ENCODE measurements at places on chromosomes 1 and 21.

- no peak for DNase-seq
These were observed 47.3 kb upstream of the SLC44A3 start for GRCh38 chr1:94772845-94773244.

GRCh38 chr1:248696261-248696660 lies 6.3 kb downstream of the OR14I1 start:
- no peak for DNase-seq

GRCh38 chr1:39564340-39564739 lies 12.2 kb downstream of the PABPC4 start:
- DNase-seq = no peak

- DNase-seq = no peak
These were observed 19.1 kb upstream of the HMGCS2 start for GRCh38 chr1:119787776-119788175.

DNA sequence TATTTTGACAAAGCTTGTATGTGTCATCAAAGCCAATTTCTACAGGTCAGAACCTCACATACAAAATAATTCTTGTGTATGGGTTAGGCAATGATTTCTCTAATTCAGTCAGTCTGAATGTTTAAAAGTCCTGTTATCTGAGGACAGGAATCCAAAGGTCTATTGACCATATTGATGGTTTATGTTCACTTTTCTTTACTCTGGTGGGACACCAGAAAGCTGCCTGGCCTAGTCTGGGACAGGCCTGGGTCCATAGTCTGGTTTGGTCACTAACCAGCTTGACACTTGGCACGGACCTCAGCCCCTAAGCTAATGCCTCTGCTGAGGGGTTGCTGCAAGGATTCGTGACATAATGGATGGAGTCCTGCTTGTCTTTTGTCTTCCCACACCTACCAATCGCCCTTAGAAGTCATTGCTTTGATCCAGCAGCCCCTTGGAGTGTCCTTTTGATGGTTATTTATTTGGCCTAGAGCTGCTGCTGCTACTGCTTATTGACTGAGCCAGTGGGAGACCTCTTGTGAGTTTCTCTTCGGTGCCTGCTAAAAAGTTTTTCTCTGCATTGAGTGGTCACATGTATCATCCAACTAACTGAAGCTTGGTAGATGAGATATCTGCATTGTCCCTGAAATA lies 15.7 kb downstream of the IFNAR2 start:
- no peak for DNase-seq

- DNase-seq = no peak
These were observed 139.7 kb upstream of the BEND5 start for GRCh38 chr1:48916130-48917069.

DNA sequence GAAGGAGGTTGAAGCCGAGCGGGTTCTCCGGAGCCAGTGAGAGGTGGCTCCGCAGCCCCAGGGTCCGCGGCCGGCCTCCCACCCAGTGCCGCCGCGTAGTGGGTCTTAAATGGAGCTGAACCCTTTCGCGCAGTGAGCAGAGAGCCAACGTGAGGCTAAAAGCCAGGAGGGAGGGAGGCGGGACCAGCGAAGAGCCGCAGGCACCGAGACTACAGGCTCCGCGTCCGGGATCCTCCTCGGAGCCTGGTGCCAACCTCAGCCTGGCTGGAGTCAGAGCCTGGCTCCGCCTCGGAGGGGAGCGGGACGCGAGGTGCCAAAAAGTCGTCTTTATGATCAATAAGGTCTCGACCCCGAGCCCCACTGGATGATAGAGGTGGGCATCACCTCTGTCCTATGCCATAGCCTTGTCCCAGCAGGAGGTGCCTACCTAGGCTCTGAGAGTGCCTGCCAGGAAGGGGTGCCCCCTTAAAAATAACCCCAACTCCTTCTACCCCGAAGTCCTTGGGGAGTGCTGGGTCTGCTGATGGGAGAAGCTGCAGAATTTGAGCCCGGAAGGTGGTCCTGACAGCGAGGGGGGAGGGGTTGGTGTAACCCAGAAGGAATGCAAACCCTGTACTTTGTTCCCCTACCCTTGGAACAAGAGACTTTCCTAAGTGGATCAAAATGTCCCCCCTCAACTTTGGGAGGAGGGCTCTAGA lies 1.6 kb downstream of the IGSF21 start:
- no peak for DNase-seq

GRCh38 chr1:221759436-221759835 lies 17.5 kb upstream of the DUSP10 start:
- no peak for DNase-seq

DNA sequence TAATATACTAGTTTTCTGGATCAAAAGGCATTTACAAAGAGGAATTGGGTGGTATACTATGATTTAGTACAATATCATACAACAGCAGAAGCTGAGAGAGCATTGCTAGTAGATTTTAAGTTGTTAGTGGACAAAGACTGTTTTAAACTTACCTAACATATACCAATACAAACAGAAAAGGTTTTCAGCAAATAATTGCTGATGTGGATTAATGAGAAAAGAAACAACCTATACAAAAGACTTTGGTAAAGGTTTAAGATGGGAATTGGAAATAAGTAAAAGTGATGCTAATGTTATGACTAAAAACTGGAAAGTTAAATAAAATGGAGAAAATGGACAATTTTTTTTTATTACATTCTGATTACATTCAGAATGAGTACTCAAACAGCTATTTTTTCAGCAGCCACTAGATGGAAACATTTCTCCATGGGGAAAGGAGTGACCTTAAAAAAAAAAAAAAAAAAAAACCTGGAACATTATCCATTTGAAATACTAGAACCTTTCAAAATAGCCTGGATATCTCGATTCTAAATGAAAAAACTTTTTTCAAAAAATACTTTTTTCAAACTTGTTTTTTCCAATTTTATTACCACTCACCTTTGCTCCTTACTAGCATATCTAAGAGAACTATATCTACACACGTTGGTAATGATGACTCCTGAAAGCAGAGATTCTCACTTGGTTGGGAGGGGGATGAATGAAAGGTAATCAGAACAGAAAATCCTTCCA lies 55.4 kb downstream of the EPRS1 start:
- DNase-seq = no peak

DNA sequence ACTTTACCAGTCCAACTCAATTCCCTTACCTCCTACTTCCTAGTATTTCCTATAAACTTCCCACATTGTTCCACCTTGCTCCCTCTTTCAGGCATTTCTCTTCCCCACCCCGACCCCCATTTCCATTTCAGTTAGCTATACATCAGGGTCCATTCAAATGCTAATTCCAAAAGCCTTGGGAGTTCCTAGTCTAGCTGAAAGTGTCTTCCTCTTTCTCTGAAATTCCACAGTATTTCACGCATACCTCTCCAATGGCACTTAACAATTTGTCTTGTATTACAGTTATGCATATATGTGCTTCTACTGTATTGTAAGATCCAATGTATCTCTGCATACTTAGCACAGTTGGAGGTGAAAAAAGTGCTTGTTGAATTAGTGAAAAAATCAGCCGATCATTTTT lies 94.9 kb downstream of the ZNF644 start:
- DNase-seq = no peak

GRCh38 chr1:83818916-83819315 lies 180.0 kb downstream of the TTLL7 start:
- no peak for DNase-seq

- DNase-seq = no peak
These were observed 39.9 kb upstream of the PDC start for GRCh38 chr1:186500804-186501203.

GRCh38 chr1:231931146-231931545 lies 304.6 kb downstream of the DISC1 start:
- DNase-seq = no peak

DNA sequence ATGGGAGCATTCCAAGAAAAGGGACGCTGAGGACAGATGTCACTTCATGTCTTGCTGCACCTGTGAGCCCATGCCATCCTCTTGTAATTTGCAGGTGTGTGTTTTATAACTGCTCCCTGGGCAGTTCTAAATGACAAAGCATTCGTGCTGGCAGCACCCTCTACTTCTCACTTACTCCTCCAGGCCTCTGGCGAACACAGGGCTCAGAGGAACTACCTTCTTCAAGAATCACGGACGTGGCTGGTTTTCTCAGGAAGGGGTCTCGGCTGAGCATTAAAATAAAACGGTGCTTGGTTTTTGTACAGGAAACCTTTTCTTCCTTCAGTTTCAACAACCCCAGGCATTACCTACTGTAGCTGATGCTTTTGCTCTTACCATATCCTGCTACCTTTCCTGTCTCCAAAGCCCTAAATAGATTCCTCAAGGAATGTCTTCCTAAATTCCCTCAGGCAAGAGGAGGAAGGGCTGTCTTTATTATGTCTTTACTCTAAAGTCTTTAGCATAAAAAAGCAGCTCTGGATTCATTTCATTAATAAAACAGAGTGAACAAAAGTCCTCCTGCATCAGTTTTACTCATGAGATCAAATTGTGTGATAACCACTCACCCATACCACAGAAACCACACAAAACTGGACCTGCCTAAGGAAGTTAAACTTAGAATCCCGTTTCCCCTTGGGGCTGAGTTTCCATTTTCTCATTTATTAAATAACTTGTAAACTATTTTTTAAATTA lies 79.0 kb upstream of the MAP10 start:
- DNase-seq = no peak

GRCh38 chr1:41340655-41341364 lies 20.4 kb upstream of the FOXO6 start:
- DNase-seq = no peak

DNA sequence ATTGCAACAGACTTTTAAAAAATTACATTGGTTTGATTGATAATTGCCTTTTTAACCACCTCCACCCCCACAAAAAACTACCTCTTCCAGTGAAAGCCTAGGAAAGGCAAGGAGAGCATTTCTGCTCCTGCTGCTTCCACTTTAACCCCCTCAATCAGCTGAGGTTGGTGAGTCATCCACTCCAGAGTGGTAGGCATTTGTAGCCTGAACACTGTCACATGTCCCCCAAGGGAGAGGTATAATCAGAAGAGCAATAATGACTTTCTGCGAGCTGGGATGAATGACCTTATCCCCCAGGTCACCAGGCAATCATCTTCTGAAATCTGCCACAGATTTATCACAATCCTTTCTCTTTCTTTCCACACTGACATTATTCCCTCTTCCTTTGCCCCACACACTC lies 126.6 kb upstream of the CAMK1G start:
- no peak for DNase-seq

DNA sequence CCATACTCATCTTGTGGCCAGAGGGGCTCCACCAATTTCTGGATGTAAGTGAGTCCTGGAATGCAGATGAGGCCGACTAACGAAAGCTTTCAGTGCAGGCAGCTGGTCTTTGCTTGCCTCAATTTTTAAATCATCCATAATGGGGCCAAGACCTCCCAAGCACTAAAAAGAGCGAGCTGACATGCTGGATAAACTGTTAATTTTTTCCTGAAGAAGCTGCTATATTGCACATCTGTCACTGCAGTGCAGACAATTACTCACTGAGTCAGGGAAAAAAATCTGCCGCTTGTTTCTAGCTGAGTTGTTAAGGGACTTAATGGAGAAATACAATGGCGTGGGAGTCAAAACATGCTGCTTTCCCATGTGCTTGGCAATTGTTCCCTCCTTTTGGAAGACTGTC lies 205.5 kb downstream of the GPATCH2 start:
- no peak for DNase-seq

GRCh38 chr1:53343831-53344668 lies 16.2 kb upstream of the LRP8 start:
- no peak for DNase-seq

- DNase-seq = no peak
These were observed 40.3 kb upstream of the TRIM45 start for GRCh38 chr1:117161887-117162286.

DNA sequence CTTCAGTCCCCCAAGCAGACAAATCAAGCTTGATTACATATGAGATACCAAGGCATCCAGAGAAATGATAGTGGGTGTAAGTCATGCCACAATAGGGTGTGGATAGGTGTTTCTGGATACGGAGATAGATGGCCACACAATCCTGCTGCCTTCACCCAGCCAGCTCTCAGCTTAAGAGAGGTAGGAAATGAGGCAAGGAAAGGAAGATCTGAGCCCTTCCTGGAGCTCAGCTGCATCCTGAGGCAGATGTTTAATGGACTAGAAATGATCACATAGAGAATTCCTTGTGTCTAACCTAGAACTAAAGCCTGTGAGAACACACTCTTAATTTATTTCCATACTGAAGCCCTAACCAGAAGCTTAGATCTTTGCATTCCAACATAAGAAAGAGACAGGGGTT lies 210.3 kb downstream of the ST6GALNAC3 start:
- no peak for DNase-seq

- DNase-seq = no peak
These were observed 2.7 kb upstream of the HSPG2 start for GRCh38 chr1:21939650-21940374.

GRCh38 chr1:42913426-42914091 lies 45.1 kb downstream of the SLC2A1 start:
- no peak for DNase-seq

GRCh38 chr1:214124915-214125314 lies 137.1 kb downstream of the PROX1 start:
- DNase-seq = no peak

GRCh38 chr1:161216945-161217712 lies 2.0 kb downstream of the FCER1G start:
- no peak for DNase-seq

GRCh38 chr1:26799479-26800142 lies 11.9 kb downstream of the PIGV start:
- DNase-seq = no peak

DNA sequence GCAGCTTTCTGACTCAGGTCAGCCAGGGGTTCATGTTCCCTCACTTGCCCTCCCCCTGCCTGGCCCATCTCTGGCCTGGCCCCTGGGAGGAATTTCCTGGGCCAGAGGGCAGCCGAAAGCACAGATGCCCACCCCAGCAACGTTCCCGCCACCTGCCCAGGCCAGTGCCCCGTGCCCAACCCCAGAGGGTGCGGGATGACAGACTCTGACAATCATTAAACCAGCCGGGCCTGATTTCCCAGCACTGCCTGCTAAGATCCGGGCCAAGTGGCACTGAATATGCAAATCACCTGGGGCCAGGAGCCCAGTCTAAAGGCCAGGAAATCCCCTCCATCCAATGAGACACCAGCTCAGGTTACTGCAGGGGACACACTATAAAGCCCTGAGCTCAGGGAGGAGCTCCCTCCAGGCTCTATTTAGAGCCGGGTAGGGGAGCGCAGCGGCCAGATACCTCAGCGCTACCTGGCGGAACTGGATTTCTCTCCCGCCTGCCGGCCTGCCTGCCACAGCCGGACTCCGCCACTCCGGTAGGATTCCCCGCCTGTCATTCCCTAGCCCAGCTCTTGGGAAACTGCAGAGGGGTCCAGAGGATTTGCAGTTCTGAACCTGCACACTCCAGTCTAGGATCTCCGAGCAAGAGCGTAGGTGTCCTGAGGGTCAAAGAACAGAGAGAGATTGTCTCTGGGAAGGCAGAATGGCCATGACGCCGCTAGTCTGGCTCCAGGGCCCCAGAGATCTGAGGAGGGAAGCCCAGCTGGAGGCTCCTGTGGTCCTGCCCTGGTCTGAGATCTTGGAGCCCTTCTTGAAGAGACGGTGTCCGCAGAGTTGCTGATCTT lies at the start of gene ELF3:
ELF3 (plus strand) TSS at position 408 of the 836 bp plus-strand sequence. CDS start 550 bp downstream, outside the sequence.
- DNase-seq = no peak

- DNase-seq = no peak
These were observed 22.4 kb upstream of the TMPRSS2 start for GRCh38 chr21:41530366-41530765.

DNA sequence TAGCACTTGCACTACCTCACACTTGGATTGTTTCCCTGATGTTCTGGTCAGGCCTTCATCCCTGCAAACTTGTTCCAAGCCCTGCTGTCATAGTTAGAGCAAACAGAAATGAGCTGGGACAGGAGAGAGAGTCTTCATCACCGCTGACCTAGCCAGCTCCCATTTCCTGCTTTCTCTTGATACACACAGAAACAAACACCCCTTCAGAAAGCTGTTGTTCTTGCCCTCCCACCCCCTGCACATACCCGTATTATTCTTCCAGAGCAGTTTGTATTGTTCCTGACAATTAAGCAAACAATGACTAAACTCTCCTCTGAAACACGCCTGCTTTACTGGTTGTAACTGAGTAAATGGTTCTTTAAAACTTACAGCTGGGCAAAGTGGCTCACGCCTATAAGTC lies 2.9 kb upstream of the SYT2 start:
- DNase-seq = no peak

Measured in T-helper 2 cell treated with Interferon-gamma antibody and Interleukin-4, amounts not matched to agents 5 μg/mL and 100 μg/mL, for 36 hours (primary cell).